ENCODE measurements at places on chromosomes 1 and 21.
A peak's percentile ranks its signal among the peaks of the same experiment; 100 is the strongest.

- DNase-seq: no peak
Measured at GRCh38 chr1:227576189-227576588, 12.8 kb downstream of the ZNF678 start.

- DNase-seq: no peak
Measured at GRCh38 chr1:41010345-41010744, 11.2 kb downstream of the SLFNL1 start.

DNA sequence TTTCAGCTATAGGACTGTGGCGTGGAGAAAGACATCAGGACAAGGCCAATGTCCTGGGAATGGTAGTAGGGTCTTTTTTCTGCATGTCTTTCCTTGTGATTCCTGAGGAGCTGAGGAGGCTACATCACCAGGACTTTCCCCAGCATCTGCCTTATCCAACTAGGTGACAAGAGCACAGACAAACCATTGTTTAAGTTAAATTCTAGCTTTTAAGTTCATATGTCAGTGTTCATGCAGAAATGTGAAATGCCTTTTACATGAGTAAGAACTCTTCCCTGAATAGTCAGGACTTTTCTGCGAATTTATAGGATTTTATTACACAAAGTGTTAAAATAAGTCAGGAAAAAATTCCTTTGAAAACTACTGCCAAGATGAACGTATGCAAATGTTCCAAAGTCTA lies 154.2 kb downstream of the PTGER3 start:
- peak; percentile 4 for DNase-seq

- DNase-seq: no peak
Measured at GRCh38 chr21:38986806-38987632, 181.3 kb downstream of the ETS2 start.

DNA sequence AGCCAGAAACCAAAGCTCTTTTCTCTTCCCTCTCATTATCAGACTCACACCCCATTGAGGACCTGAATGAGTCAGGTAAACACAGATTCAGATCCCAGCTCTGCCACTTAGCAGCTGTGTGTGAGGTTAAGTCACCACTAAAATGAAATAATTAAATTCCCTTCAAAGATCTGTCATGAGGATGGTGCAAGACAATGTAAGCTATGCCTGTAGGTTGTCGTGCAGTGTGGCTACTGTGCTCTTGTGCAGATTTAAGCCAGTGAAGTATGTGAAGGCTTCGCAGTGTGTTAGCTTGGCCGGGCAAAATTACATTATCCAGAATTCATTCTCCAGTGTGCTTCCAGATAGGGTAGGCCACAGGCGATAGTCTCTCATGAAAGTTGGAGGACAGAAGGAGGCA lies 13.6 kb downstream of the UBL4B start:
- no peak for DNase-seq
